ENCODE measurements at places on chromosomes 6 and 20.

DNA sequence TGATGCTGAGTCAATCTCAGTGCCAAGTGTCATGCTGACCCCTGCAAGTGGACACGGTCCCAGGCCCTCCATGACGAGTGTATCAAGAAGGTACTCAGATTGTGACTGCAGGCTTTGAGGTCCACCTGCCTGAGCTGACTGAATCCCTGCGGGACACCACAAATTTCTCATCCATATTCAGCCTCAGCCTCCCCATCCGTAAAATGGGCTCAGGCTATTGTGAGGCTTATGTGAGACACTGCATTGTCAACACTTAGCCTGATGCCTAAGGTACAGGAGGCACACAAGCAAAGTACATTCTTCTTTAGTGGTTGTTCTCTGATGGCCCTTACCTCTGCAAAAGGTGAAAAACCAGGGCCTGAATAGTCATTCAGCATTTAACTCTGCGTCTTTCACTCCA is 70.4 kb upstream of the NFATC2 start:
- DNase-seq: no peak

DNA sequence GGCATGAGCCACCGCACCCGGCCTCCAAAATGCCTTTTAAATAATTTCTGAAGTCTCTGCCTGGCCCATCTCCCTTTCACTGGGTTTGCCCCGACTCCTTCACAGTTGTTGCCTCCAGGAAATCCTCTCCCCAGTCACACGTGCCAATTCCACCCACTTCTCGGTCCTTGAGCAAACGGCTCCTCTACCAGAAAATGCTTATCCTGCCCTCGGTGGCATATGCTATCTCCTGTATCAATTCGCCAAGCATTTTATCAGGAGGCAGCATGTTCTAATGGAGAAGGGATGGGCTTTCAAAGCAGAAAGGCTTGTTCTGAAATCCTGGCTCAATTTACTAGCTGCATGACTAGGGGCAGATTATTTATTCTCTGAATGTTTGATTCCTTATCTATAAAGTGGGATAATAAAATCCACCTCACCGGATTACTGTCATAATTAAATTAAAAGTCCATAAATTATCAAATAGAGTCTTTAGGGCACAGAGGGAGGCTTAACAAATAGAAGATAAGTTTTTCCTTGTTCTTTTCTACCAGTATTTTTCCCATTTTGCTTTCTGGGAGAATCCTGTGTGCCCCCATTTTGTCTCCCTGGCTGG is 66.3 kb downstream of the PPP1R3G start:
- DNase-seq: no peak

GRCh38 chr6:170260686-170261085 is 30.2 kb downstream of the DLL1 start:
- DNase-seq: no peak

GRCh38 chr6:113505084-113505699 is 352.0 kb upstream of the MARCKS start:
- no peak for DNase-seq

GRCh38 chr6:67031451-67031850 is 1324.4 kb upstream of the EYS start:
- no peak for DNase-seq

GRCh38 chr6:45773906-45774305 is 241.8 kb downstream of the CLIC5 start:
- DNase-seq: no peak

GRCh38 chr6:166830185-166830890 is 126.0 kb downstream of the RNASET2 start:
- no peak for DNase-seq

DNA sequence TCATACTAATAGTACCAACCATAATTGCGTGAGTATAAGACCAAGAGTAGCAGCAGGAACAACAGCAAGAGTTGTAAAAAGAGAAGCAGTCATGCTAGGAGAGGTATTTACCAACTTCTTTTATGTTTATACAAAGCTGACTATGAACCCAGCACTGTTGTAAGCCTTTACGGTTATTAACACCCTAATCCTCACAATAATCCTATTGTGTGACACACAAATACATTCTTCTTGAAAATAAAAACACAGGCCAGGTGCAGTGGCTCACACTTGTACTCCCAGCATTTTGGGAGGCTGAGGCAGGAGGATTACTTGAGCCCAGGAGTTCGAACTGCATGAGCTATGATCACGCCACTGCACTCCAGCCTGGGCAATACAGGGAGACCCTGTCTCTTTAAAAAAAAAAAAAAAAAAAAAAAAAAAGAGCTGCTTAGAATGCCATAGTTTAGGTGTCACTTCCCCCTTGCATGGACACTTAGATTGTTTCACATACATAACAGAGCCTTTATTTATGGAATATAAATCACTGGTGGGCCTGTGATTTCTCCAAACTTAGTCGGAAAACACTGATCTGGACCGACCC is 20.2 kb downstream of the HCK start:
- no peak for DNase-seq

- DNase-seq: no peak
These were observed 296.3 kb upstream of the JAG1 start for GRCh38 chr20:10970109-10970508.

GRCh38 chr6:15148356-15148946 is 97.4 kb upstream of the JARID2 start:
- DNase-seq: no peak

DNA sequence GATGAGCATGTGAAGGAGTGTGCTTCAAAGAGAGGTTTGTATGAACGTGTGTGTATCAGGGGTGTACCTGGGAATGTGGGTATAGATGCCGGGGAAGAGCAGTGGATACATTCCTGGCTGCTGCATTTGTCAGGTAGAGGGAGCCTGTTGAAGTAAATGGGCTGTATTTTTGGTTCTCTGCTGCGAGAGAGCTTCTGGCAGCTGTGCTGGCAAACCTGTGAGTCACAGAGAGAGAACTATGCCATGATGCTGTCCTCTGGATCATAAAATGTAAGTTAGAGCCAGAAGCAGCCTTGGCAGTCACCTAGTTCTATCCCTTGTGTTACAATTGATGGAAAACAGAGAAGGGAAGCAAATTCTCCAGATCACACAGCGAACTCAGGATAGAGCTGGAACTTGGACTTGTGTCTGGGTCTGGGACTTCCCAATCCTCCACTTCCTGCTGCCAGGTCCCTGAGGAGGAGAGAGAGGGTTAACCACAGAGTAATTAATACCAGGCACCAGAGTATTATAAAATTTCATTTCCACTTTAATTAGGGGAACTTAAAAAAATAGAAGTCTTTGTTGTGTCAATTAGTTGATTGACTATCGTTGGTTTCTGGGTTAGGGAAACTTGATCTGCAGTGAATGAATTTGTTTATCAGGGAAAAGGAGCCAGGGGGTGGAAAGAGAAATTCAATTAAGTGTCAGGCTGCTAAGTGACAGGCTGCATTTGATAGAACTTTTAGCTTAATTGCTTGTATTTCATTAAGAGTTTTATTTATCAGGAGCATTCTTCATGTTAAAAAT is 41.1 kb upstream of the GTSF1L start:
- no peak for DNase-seq

GRCh38 chr6:143060354-143060805 is 309 bp upstream of the AIG1 start:
- DNase-seq: peak; percentile 94

- no peak for DNase-seq
These were observed 67.1 kb downstream of the GNAS-AS1 start for GRCh38 chr20:58783511-58784011.

DNA sequence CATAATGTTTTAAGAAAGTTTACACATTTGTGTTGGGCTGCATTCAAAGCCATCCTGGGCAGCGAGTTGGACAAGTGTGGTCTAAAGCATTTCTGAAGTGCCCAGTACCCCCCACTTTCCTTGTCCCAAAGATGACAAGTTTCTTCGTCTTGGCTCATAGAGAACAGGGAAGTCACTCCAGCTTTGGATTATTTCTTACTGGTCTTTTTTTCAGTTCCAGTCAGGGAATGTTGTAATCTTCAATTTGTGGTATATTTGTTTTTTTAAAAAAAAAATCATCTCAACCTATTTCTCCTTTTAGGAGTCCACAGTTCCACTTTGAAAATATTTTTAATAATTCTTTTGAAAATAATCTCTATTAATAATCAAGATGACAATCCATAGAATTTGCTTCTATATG is 34.0 kb downstream of the SLX4IP start:
- no peak for DNase-seq

GRCh38 chr6:142824426-142824825 is 120.5 kb downstream of the HIVEP2 start:
- no peak for DNase-seq

DNA sequence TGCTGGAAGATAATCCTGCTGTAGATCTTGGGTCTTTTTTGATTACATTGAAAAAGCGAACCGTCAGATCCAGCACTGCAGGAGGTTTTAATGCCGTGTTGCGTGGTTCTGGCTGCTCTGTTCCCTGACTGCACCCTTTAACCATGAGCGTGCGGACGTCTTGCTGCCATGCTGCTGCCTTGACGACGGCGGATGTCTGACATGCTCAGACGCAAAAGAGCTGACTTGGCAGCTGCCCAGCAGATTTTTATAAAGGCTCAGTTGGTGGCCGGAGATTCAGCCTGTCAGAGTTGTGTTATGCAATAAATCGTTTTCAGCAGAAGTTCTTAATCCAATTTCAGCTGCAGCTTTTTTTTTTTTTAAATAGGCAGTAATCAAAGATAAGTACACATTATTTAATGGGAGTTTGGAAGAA is 119.4 kb downstream of the JARID2 start:
- peak; percentile 94 for DNase-seq

GRCh38 chr6:157343732-157344131 is 20.4 kb upstream of the TMEM242 start:
- no peak for DNase-seq

DNA sequence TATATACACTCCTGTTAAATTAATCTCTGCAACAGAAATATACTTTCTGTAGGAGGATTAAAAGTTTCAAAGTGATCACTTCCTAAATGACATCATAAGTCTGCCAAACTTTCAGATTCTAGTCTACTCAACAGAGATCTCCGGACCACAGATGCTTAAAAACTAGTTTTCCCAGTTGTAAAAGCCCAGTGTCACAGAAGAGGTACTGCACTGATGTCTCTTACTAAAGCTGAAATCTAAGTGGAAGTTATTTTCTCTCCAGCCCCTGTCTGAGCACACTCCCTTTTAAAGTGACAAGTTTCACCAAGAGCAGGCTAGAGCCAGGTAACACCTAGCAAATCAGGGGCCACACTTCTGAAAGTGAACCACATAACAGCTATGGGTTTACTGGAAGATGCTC is 71.6 kb upstream of the DST start:
- DNase-seq: no peak
